ENCODE measurements at places on chromosomes 4 and X. TPM values are rescaled to one million over a fixed set of nuclear protein-coding genes. Genes with fewer than 3 reads are reported as not detected.

Gene BMX
- 1.4 TPM for total RNA-seq

Gene MAMLD1
- 1.8 TPM for total RNA-seq

Gene CSAG2
- total RNA-seq, result not detected

Gene HS6ST2
- total RNA-seq, result 0.08 TPM

Gene ATXN3L
- total RNA-seq, result not detected

Gene FRG2
- total RNA-seq, result not detected

Gene LRCH2
- total RNA-seq, result 1.4 TPM

GRCh38 chr4:182862141-182862875 lies 54.9 kb downstream of the DCTD start:
- no peak for DNase-seq

DNA sequence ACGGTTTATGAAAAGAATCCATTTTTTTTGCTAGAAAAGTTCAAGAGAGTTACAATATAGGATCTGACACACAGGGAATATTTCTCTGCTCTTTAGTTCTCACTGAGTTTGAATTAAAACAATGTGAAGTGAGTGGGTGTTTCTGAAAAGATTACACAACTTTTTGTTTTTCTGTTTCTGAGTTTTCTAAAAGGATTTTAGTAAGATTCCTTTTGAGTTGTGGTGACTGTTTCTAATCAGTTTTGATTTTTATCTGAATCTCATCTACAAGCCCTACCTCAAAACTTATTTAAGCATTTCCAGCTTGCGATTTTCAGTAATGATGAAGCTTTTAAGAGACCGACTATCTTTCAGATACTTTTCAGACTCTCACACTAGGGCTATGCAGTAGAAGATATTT lies 141.7 kb downstream of the GPAT3 start:
- no peak for DNase-seq

- peak; percentile 76 for DNase-seq
Observed at GRCh38 chr4:8468746-8469535, 28.4 kb downstream of the TRMT44 start.

GRCh38 chrX:22165732-22166457 lies 106.8 kb upstream of the CBLL2 start:
- DNase-seq, result no peak

DNA sequence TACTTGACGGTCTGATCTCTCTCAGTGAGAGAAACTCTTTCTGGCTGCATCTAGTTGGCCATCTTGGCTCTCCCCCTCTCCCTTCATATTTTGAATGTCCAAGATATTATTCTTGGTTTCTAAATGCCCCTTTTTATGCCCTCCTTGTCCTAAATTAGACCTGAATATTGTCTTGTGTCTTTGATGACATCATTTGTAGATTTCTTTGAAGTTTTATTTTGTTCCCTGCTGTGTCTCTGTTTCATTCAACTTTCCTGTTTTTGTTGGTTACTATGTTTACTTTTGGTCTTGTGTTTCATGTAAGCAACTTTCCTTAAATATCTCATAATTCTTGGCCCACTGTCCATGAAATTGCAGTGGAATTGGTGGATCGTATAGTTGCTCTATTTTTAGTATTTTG lies 46.1 kb upstream of the PASD1 start:
- no peak for DNase-seq

GRCh38 chr4:953574-953915 lies 19.8 kb downstream of the DGKQ start:
- peak; percentile 41 for DNase-seq

DNA sequence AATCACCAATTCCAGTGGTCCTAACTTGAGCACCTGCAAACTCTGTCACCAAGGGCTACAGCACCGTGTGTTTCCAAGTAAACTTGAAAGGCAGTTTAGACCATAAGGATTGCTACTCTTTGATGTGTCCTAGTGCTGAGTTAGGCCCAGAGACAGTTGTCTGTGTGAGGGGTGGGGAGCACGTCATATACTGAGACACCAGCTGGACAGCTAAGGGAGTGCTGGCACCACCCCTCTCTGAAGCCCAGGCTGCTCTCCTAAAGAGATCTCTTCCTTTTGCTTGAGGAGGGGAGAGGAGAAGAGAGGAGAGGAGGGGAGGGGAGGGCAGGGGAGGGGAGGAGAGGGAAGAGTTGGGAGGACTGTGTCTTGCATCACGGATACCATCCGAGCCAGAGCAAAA lies 218.7 kb upstream of the TACR3 start:
- no peak for DNase-seq

GRCh38 chr4:142547974-142548373 lies 298.1 kb downstream of the INPP4B start:
- no peak for DNase-seq

GRCh38 chrX:50712777-50713176 lies 101.2 kb downstream of the SHROOM4 start:
- DNase-seq, result no peak

- no peak for DNase-seq
Observed at GRCh38 chr4:10173037-10173753, 56.6 kb upstream of the WDR1 start.

Data from Right ventricle myocardium inferior (tissue), 1 donor.